GM13977 (cell line): ENCODE measurements at places on chromosomes 3 and 15.

DNA sequence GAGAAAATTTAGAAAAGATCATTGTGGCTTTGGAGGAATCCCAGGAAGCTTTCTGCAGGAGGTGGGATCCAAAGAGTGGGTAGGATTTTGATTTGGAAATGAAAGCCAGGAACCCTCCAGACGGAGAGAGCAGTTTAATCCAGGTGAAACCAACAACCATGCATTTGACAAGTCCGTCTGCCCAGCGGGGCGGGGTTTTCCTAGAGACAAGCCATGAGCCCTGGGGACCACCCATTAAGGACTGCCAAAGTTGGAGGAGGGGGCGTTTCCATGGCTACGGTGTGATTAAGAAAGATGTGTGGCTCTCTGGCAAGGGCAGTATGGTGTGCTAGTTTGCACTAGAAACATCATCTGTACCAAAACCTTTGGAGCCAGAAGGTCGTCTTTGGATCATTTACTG, 53.4 kb downstream of the SRGAP3 start:
- DNase-seq, result no peak

DNA sequence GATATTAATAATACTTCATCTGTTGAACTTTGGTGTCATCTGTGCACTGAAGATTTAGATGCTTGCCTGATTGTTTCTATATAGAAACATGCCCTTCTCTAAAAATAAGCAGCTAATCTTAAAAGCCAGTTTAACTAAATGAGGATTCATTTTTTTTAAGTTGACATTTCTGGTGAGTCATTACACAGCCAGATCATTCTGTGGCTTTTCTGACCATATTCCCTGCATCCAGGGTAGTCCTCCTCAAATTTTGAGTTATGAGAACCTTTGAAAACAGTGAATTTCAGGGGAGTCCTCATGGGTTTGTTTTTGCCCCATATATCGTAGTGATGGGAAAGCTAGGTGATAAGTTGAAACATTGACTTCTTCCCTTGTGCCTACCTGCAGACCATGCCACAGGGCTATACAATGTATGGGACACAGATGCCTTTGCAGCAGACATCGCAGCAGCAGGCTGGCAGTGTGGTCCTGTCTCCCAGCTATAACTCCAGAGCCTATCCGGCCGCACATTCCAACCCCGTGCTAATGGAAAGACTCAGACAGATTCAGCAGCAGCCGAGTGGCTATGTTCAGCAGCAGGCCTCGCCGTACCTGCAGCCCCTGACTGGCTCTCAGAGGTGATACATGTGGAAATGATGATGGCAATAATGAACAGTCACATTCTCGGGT, 26.5 kb upstream of the P2RY12 start:
- DNase-seq, result no peak

- DNase-seq, result no peak
These were observed 14.2 kb downstream of the BAHD1 start for GRCh38 chr15:40454904-40455391.

DNA sequence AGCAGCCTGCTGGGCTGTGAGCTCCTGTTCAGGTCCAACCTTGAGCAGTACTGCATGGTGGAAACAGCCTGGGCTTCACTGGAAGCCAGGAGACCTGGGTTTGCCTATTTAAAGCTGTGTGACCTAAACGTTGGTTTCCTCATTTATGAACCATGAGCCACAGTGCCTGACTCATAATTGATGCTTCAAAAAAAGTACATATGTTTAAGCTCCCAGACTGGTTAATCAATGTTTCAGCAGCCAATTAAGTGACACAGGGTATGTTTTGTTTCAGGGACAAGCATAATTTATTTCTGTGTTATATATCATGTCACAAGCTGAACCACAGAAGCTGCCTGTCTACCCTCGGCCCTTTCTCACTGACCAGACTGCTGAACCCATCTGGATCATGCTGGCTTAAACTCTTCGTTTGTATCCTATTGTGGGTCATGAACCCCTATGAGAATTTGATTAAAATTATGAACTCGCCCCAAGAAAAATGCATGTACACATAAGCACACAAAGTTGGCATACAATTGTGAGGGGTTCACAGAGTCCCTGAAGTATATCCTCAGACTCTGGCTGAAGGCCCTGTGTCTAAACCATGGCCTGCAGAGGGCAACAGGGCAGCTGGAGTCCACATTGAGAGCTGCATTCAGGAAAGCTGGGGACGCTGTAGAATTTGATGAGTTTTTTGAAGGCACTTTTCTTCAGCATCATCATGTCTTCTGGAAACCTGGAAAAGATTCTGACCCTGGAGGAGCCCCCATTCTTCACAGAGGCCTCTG, 23.7 kb downstream of the HDC start:
- DNase-seq, result no peak

- no peak for DNase-seq
These were observed 115.6 kb downstream of the GSK3B start for GRCh38 chr3:119978554-119979208.
